ENCODE measurements at places on chromosomes 7 and 10. TPM values are rescaled to one million over a fixed set of nuclear protein-coding genes. Genes with fewer than 3 reads are reported as not detected.

DNA sequence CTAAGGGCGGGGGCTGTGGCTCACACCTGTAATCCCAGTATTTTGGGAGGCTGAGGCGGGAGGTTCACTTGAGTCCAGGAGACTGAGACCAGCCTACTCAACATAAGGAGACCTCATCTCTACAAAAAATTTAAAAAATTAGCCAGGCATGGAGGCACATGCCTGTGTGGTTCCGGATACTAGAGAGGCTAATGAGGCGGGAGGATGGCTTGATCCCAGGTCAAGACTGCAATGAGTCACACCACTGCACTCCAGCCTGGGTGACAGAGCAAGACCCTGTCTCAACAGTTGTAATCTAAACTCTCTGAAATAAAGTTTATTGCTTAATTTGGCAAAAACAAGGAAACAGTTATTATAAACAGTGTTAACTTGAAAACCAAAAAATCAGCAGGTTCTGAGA is 123.3 kb downstream of the USP6NL start:
- H3K4me1 ChIP-seq = no peaks in the 10 kb centered on the region
- peaks cover 1% of the 10 kb centered on the region for H3K36me3 ChIP-seq
- H3K4me3 ChIP-seq = no peak overlapping the region
- no peak for DNase-seq
- H3K27ac ChIP-seq = no peak overlapping the region

DNA sequence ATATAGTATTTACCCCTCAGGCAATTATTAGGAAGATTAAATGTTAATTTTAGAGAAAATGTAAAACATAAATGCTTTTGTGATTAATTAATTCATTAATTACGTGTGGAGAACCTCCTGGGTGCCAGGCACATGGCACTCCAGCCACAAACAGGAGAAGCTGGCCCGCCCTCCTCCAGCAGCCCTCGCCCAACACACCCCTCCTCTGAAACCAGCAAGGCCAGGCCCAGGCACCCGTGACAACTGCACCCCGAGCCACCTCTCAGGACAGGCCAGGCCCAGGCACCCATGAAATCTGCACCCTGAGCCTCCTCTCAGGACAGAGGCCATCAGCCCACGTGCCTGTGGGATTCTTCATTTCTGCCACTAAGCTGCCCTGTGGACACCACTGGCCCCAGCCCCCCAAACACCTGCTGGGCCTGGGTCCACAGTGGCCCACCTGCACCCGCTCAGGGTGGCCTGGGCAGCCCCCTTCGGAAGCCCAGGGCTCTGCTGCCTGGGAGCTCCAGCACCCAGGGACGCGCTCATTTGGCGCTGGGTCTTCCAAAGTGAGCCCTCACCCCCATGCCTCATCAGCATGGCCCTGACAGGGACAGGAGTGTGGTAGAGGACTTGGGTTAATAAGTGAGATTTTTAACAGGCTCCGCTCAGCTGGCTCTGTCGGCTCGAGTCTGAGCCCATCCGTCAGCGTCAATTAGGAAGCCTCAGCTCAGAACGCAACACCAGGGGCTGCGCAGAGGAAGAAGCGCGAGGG is 482.1 kb downstream of the DNAJB6 start:
- no peak overlapping the region for H3K27ac ChIP-seq
- no peak for DNase-seq
- H3K4me3 ChIP-seq = no peak overlapping the region
- H3K4me1 ChIP-seq = peaks cover 5% of the 10 kb centered on the region
- no peaks in the 10 kb centered on the region for H3K27me3 ChIP-seq

DNA sequence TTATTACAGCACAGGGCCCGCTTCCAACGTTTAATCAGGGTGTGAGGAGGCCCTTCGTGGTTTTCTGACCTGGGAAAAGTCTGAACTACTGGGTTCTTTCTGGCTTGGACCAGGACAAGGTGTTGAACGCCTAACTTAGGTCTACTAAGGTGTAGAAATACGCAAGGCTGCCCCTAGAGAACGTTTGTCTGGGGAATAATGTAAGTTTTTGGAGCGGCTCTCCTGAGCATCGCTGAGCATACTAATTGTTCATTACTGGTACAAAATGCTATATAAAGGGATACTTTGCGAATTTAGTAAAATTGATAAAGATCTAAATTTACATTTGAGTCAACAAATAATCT is 32.4 kb upstream of the TOMM7 start:
- no peaks in the 10 kb centered on the region for H3K27me3 ChIP-seq
- no peak for DNase-seq
- peaks cover 38% of the 10 kb centered on the region for H3K4me1 ChIP-seq
- peak overlapping the region; percentile 93 for H3K27ac ChIP-seq
- H3K36me3 ChIP-seq = peaks cover 41% of the 10 kb centered on the region

GRCh38 chr10:14573666-14574261 is 200.9 kb downstream of the FAM107B start:
- peak overlapping the region; percentile 74 for H3K27ac ChIP-seq
- H3K27me3 ChIP-seq = no peaks in the 10 kb centered on the region
- no peak overlapping the region for H3K4me3 ChIP-seq
- peaks cover 38% of the 10 kb centered on the region for H3K36me3 ChIP-seq

DNA sequence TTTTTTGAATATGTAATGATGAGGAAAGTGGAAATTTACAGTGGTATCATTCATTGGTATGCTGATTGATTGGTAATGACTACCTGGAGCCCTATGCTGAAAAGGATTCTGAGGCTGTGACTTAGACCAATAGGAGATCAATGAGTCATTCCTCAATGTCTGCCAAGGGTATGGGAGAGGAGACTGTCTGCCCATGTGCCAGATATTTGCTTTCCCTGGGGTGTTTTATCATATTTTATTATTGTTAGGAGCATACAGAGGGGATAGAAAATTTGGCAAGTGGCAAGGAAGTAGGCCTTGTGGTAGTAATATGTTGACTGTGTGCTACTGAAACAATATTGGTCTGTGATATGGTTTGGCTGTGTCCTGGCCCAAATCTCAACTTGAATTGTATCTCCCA is 54.8 kb downstream of the ASAH2B start:
- H3K36me3 ChIP-seq = no peaks in the 10 kb centered on the region
- no peak overlapping the region for H3K4me3 ChIP-seq
- H3K4me1 ChIP-seq = no peaks in the 10 kb centered on the region
- DNase-seq = no peak
- H3K27me3 ChIP-seq = peaks cover 8% of the 10 kb centered on the region

DNA sequence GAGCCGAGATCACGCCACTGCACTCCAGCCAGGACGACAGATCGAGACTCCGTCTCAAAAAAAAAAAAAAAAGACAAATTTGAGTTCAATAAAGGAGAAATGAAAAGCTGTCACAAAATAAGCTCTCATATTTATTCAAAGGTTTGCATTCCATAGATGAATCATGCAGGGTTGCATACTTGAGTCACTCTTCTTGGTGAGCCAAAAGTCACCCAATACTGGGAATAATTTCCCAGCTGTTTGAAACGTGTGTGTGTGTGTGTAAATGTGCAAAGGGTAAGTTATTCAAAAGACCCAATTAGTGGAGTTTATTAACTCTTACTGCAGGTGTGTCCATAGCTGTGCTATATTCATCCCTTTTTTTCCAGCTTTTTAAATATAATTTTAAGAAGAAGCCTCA is 297.7 kb downstream of the CCDC3 start:
- H3K27ac ChIP-seq = peak overlapping the region; percentile 81
- no peaks in the 10 kb centered on the region for H3K27me3 ChIP-seq
- H3K36me3 ChIP-seq = peaks cover 5% of the 10 kb centered on the region
- no peak for DNase-seq
- no peak overlapping the region for H3K4me3 ChIP-seq
- H3K4me1 ChIP-seq = peaks cover 86% of the 10 kb centered on the region

DNA sequence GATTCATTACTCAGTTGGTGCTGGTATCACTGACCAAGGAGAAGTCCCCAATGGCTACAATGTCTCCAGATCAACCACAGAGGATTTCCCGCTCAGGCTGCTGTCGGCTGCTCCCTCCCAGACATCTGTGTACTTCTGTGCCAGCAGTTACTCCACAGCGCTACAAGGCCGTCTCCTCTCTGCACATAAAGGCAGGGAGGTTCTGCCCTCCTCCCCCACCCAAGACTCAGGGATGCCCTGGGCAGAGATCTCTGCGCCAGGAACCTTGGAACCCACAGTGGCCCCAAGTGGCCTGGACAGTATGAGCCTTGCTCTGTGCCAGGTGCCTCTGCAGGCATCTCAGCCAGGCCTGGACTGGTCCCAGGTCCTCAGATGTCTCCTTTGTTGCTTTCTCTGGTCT is 193.4 kb upstream of the PRSS58 start:
- no peak overlapping the region for H3K27ac ChIP-seq
- H3K4me3 ChIP-seq = no peak overlapping the region
- no peak for DNase-seq
- H3K4me1 ChIP-seq = peaks cover 20% of the 10 kb centered on the region
- H3K27me3 ChIP-seq = peaks cover 2% of the 10 kb centered on the region

GRCh38 chr10:51733057-51733456 is 33.7 kb upstream of the CSTF2T start:
- peaks cover 6% of the 10 kb centered on the region for H3K27me3 ChIP-seq
- no peak for DNase-seq
- no peaks in the 10 kb centered on the region for H3K4me1 ChIP-seq
- H3K36me3 ChIP-seq = no peaks in the 10 kb centered on the region
- H3K4me3 ChIP-seq = no peak overlapping the region
- no peak overlapping the region for H3K27ac ChIP-seq

- H3K36me3 ChIP-seq = no peaks in the 10 kb centered on the region
- H3K27ac ChIP-seq = no peak overlapping the region
- peaks cover 17% of the 10 kb centered on the region for H3K4me1 ChIP-seq
- H3K4me3 ChIP-seq = no peak overlapping the region
- DNase-seq = no peak
Measured at GRCh38 chr10:16965344-16965616, 148.1 kb upstream of the RSU1 start.

The FGFR2 gene
- total RNA-seq = 0.05 TPM

The PRPS1L1 gene
- total RNA-seq = not detected

The DBF4 gene
- total RNA-seq = 75.8 TPM

Data from activated CD4-positive, alpha-beta memory T cell treated with anti-CD3 and anti-CD28 coated beads for 36 hours (primary cell).